Stomach (tissue), 19 donors: ENCODE measurements at places on chromosomes 1 and 21. TPM values are rescaled to one million over a fixed set of nuclear protein-coding genes. Genes with fewer than 3 reads are reported as not detected.

DNA sequence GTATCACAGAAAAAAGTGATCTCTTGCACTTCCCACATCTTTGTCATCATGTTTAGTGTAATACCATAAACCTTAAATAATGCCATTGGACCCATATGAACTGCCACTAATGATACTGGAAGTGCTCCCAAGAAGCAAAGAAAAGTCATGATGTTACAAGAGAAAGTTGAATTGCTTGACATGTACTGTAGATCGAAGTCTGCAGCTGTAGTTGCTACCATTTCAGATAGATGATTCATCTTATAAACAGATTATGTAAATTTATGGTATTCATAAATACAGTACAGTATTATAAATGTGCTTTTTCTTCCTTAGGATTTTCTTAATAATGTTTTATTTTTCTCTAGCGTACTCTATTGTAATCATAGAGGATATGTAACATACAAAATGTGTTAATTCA is 30.1 kb upstream of the LAMC2 start:
- DNase-seq, result no peak

Gene EFCAB7
- polyA plus RNA-seq, result 2.6 TPM

- DNase-seq, result peak; percentile 93
Measured at GRCh38 chr1:151510957-151511635, at the start of gene CGN. TSS of gene CGN (plus strand) at chr1:151511387. CDS start at chr1:151518520, 7,133 bp downstream.

Gene CDC42BPA
- 9.4 TPM for polyA plus RNA-seq

DNA sequence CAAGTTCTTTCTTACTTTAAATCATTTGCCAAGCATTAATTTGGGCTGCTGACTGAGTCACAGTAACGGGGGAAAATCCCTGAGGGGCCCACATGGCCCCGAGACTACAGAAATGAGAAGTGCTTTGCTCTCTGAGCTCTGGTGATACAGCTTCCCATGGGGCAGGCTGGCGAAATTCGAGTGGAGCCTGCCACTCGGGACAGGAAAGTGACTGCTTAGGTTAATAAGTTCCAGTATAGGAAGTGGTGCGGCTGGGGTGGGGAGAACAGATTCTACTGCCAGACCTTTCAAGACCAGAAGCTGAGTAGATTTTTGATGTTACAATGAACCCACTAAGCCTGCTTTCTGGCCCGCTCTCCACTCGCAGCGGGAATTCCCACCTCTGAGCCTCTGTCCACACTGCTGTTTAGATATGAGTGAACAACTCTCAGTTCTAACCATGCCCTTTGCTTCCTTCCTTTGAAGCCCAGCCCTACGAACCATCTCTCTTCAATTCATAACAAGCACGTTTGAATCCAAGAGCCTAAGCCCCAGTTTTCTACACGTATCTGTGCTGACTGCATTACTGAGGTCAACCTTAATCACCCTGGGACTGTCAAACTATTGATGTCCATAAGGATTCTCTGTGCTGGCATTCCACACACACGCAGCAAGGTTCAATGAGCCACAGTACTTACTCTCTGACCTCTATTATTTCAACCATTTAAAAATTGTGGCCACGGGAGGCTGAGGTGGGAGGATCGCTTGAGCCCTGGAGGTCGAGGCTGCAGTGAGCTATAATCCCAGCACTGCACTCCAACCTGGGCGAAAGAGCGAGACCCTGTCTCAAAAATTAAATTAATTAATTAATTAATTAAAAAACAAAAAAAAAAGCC is 9.6 kb downstream of the ZBTB17 start:
- no peak for DNase-seq

DNA sequence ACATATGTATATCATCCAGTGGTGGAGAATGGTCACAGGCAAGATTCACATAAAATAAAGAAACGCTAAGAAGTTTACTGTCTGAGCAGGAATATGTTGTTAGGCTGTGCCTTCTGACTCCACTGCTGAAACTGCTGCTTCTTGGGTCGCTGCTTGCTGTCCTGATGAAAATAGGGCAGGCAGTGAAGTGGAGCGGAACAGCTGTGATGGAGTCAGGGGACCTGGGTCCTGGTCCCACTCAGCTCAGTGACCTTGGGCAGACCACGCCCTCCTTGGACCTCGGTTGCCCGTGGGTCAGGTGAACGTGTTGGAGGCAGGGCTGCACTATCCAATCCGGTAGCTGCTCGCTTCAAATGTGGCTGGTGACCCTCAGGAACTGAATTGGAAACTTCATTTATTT is 33.4 kb upstream of the IFFO2 start:
- no peak for DNase-seq
